ENCODE measurements at places on chromosomes 7 and 10. TPM values are rescaled to one million over a fixed set of nuclear protein-coding genes. Genes with fewer than 3 reads are reported as not detected.

DNA sequence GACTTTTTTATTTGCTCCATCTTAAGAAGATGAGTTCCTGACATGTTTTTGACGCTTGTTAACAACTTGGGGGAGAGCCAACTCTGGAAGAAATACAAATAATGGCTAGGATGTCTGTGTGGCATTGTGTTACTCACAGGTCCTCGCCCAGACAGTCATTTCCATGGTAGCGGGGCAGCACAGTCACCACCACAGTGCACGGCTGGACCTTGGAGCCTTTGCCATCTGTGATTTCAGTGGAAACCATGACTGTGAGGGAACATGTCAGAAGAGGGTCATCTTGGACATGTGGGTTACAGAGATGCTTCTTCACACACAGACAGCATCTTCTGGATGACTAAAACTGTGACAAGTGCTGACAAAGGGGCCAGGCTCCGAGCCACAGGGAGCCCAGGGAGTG lies 74.5 kb downstream of the PKD1L1 start:
- DNase-seq: peak; percentile 70

- no peak for DNase-seq
Observed at GRCh38 chr7:98163704-98164494, 47.3 kb upstream of the BHLHA15 start.

- DNase-seq: no peak
Observed at GRCh38 chr10:119515511-119516045, 26.9 kb downstream of the RGS10 start.

DNA sequence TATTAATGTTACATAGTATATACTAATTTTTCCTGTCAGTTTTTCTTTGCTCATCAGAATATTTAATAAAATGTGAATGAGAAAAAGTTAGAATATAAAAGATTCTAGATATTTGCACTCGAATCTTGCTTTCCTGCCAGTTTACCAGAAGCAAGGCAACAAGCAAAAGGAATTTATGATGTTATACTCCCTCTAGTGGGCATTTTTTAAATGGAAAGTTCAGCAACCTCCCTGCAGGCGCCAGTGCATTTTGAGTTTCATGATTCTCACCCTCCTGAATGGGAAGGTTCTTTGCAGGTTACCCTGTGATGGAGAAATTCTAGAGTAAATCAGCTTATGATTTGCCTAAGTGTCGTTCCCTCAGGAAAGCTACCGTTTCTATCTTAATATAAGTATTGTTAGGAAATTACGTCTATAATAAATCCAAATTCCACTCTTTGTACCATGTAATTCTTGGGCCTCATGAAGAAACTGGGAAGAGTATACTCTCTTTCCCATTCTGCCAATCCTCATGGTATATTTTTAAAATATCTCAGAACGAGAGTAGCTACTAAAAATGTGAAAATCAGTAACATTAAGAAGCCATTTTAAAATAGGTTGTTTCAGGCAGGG lies 350.0 kb downstream of the CRPPA start:
- DNase-seq: peak; percentile 73

GRCh38 chr10:71312811-71313789 lies 6.0 kb upstream of the SLC29A3 start:
- DNase-seq: no peak

TNS3 gene
- total RNA-seq: 556 TPM

DNA sequence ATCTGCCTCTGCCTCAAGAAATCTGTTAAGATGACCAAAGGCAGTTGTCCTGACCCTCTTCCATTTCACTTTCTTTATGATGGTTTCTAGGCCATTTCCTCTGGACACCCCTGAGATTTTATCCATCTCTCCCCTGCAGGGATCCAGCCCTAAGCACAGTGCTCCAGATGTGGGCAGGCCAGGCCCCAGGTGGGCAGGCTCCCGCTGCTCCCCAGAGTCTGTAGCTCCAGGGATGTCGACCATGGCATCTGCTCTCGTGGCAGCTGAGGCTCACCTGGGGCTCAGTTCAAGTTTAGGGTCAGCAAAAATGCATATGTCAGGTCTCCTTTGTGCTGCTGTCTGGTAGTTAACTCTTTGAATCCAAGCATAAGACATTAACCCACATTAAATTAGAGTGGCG lies 11.8 kb downstream of the CEP41 start:
- no peak for DNase-seq

DNA sequence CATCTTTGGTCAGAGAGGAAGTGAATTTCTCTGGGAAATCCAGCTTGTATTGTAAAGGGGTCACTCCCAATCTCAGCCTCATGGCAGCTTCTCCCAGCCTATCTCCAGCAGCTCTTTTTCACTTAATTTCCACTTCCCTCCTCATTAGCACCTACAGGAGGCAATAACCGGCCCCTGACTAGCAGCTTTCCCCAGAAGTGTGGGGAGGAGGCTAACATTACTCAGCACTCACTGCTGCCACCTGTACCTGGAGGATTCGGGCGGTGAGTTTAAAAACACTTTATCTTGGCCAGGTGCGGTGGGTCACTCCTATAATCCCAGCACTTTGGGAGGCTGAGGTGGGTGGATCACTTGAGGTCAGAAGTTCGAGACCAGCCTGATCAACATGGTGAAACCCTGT lies 3.8 kb downstream of the NODAL start:
- DNase-seq: no peak

FAM221A gene
- total RNA-seq: 2.6 TPM

GRCh38 chr7:70259502-70259901 lies 661.2 kb downstream of the AUTS2 start:
- DNase-seq: no peak

GNGT1 gene
- not detected for total RNA-seq

ZNF775 gene
- total RNA-seq: 12.1 TPM

NPC1L1 gene
- not detected for total RNA-seq

DNA sequence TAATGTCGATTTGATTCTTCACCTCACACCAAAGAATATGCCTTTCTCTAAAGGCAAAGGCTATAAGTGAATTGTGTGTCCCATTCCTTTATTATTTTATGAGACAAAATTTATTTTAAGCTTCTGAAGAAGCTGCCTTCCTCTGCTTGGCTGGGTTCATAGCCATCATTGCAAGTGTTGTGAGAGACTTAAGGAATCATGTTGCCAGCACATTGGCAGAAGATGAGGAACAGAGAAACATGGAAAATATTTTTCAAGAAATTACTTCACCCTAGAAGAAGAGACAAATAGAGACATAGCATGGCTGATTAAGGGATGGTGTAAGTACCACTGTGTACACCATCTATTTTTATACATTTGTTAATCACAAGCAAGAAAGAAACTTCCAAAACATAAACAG lies 230.1 kb upstream of the SEMA3E start:
- no peak for DNase-seq

- DNase-seq: peak; percentile 72
Observed at GRCh38 chr7:44897309-44897708, 12.0 kb upstream of the PURB start.

GDF2 gene
- not detected for total RNA-seq

MACROH2A2 gene
- total RNA-seq: 13.3 TPM

DNA sequence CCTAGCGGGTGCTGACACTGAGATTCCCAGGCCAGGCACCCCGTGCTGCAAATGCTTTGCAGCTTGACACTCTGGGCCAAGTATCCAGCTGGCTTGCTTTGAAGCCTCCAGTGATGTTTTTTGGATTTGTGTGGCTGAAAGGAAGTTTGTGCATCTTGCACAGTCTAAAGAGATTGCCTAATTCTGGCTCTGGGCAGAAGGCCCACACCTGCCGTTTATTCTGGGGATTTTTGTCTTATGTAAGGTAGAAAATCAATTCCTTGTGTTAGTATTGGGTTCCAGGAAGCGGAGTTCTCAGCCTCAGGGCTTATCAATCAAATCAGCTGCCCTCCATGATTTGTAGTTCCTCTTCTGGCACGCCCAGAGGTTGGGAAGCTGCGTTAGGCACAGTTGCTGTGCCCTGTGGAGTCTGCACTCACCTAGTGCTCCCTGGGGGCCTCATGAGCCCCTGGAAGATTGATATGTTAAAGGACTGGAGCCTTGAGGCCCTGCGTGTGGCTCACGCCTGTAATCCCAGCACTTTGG lies 8.4 kb upstream of the PURB start:
- DNase-seq: no peak

- DNase-seq: peak; percentile 81
Observed at GRCh38 chr10:115402699-115403098, 309.5 kb downstream of the ATRNL1 start.

RNF148 gene
- total RNA-seq: not detected

DNA sequence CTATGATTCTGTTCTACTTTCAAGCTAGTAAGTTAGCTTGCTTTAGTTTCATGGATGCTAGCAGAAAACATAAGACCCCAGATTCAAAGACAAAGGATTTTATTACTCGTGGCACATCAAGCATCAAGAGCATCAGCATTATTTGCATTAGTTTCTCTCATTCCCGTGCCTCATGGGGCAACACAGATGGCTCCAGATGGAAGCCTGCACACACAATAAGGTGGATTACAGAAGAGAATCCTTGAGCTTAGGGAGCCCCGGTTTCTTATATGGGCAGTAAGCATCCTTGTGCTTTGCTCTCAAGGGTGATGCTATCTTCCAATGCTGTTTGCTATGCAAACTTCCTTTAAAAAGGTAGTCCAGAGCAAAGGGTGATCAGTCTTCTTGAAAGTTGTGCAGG lies 10.7 kb upstream of the CAPZA2 start:
- DNase-seq: no peak

DNA sequence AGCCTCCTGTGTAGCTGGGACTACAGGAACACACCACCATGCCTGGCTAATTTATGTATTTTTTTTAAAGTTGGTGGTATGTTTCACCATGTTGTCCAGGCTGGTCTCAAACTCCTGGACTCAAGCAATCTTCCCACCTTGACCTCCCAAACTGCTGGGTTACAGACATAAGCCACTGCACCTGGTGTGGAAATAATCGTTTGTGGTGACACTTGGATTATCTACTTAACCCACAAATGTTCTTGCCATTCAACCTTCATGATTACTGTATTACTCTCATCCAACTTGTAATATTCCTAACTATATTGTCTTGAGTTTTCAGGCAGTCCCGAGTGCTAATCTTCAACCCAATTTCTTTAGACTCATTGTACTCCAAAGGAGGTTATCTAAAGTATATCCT lies 9.6 kb upstream of the SRGN start:
- peak; percentile 57 for DNase-seq

DNA sequence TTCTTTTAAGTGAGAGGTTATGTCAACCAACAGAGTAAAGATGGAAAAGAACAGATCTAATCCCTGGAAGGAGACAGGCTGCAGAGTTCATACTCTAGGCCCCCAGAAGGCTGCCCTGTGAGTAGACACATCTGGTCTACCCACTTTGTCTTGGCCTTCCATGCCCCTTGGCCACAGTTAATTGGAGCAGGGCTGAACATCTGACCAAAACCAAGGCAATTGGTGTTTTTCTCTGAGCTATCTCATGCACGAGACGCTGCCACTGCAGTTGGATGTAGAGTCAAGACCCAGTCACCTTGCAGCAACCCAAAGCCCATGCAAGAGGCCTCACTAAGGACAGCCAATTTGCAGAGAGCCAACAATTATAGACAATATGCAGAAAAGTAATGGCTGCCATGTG lies 9.0 kb downstream of the MYOF start:
- DNase-seq: no peak

GRCh38 chr7:77498659-77499379 lies 38.3 kb upstream of the PTPN12 start:
- DNase-seq: no peak

PAPOLB gene
- 0.13 TPM for total RNA-seq

DNA sequence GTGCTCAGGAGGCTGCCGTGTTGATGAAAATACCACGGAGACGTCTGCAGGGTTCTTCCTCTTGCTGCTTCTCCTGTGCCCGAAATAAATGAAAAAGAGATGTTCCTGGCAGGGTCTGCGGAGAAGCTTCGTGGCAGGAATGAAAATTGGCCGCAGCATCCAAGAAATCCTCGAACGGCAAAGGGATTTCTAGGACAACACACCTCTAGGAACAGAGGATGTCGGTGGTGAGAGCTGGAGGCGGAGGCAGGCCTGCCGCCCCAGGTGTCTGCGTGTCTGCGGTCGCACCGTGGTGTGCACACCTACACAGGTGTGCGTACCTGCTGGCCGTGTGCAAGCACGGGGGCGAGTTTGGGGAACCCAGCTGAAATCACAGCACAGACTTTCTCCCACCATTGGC lies 43.4 kb downstream of the TMEM130 start:
- no peak for DNase-seq

- DNase-seq: peak; percentile 19
Observed at GRCh38 chr7:122137251-122138077, 6.6 kb downstream of the AASS start.

PNLIPRP1 gene
- total RNA-seq: not detected

DNA sequence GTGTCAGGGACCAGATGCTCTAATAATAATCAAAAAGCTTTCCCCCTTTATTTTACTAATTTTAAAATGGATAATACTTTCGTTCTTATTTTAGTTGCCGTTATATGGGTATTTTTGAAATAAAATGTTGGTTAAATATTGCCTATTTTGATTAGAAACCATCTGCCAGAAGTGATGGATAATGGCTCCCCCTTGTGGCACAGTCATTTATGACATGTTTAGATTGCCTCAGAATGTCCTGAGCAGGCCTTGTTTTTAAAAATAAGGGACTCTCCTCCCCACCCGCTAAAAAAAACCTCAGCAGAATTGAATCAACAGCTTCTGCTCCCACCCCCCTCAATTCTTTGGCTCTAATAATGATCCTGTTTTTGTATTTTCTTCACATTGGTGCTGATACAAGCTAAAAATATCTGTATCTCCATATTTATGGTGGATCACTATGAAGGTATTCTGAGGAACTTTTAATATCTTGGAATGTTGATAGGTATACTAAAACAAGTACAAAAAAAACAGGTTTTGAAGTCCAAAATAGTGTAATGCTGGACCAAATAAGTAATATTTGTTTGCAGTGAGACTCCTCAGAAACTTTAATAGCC lies 38.8 kb downstream of the TMEM60 start:
- DNase-seq: peak; percentile 73

GPR85 gene
- 9.1 TPM for total RNA-seq

HOXA1 gene
- total RNA-seq: 3.7 TPM

PDE1C gene
- 0.06 TPM for total RNA-seq

HOXA2 gene
- 0.51 TPM for total RNA-seq

DNA sequence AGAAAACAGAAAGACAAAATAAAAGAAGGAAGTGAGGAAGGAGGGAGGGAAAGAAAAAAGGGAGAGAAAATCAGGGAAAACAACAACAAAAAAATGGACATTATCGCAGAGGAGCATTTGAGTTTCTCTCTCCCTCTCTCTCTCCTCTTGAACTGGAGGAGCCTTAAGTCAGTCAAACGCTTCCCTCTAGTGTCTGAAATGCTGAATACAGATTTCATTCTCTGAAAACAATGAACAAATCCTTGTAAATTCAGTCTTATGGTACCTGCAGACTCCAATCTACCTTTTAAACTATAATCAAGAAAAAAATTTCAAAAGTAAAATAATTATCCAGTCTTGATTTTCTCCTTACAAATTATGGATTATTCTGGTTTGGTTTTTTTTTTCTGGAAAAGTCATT lies 89.2 kb upstream of the PFKP start:
- peak; percentile 48 for DNase-seq

GHRHR gene
- total RNA-seq: not detected
